ENCODE measurements at places on chromosomes 2 and 18.

GRCh38 chr2:241035818-241036396, 37.5 kb downstream of the SNED1 start:
- DNase-seq: no peak

GRCh38 chr2:230575642-230576324, 136.9 kb upstream of the CAB39 start:
- no peak for DNase-seq

DNA sequence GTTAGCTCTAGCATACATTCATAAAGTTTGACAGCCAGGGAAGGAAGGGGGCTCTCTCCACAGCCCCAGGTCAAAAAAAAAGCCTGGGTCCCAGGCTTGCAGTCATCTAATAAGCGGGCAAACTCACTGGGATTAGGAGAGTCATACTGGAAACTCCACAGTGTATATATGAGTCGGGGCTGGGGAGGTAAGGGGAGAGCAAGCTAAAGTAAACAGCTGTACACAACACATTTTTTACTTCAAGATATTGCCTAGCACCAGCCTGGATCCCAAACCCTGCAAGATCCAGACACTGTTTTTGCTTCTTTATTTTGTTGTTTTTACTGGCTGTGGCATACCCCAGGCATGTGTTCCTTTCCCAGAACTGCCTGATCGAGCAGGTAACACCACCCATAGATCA, 291.3 kb upstream of the TANK start:
- DNase-seq: peak; percentile 2

DNA sequence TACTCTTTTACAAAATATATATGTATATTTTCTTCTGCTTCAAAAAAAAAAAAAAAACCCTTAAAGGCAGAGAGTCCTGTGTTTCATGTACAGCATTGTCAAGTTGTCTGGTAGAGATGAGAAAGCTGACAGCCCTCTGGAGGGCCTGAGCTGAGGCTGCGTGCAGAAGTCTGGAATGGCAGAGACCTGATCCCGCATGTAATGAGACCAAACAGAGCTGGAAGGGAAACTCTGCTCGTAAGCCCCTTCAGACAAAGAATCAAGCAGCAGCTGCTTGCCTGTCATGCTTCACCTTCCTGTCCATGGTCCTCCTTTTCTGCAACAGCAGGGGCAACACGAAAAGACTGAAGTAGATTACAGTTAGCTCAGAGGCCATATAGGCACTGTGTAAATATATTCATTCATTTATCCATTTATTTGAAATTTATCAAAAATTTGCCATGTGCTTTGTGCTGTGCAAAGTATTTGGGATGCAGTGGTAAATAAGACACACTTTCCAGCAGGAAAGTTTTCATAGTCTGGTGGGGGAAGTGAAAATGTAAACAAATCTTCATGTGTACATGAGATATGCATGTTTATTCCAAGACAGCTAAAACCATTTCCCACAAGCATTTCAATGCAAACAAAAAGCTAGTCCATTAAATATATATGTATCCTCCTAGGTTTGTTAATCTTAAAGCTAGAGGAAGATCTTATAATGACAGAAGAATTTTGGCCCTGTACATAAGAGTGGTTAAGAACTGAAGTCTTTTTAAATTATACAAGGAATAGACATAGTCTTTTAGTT, 912.7 kb downstream of the CPS1 start:
- no peak for DNase-seq

- peak; percentile 19 for DNase-seq
Observed at GRCh38 chr18:59861963-59862819, 37.6 kb upstream of the PMAIP1 start.

GRCh38 chr18:33716061-33716683, 138.2 kb downstream of the ASXL3 start:
- DNase-seq: no peak

Measured in myocyte (in vitro differentiated cells).